ENCODE measurements at places on chromosomes 3 and 15.

- no peak for DNase-seq
Measured at GRCh38 chr15:85690561-85691231, 104.0 kb downstream of the KLHL25 start.

DNA sequence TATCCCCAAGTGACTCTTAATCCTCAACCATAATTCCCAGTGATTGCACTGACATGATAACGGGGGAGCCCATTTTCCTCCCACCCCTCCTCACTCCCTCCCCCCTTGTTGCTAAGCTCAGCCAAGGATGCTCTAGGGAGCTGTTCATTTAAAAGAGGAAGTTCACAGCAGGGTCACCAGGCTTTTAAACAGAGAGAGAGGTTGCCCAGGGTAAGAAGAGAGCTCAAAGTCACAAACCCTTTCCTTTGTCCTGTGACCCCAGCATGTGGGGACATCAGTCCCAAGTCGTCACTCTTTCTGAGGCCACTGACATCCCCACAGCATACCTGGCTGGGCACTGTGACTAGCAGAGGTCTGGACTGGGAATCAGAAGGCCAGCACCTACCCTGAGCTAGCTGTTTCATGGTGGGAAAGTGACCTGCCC, 144.1 kb downstream of the RORA start:
- DNase-seq, result no peak

DNA sequence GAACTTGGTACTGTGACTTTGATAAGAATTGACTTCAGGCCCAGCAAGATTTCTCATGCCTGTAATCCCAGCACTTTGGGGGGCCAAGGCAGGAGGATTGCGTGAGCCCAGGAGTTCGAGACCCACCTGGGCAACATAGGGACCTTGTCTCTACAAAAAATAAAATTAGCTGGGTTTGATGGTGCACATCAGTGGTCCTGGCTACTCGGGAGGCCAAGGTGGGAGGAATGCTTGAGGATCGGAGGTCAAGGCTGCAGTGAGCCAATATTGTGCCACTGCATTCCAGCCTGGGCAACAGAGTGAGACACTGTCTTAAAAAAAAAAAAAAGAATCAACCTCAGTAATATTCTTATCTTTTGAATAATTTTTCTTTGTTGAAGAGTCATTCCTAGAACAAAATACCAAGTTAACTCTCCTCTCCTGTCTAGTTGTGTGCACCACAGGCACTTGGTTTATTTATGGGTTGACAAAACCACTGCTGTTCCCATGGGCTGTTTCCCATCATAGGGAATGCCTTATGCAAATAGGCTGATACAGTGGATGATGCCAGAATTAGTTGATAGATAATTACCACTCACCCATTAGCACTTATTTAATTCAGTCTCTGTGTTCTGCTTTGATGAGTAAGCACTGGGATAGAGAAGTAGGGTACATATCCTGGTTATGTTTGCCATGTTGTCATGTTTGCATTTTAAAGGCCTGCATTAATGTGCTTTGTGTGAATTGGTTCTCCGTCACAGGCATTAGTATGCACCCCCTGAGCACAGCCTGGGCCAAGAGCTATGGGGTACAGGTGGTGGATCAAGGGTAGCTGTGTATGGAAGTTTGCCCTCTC, 32.9 kb downstream of the TRAK1 start:
- no peak for DNase-seq

- no peak for DNase-seq
Measured at GRCh38 chr3:11698326-11699082, 54.8 kb upstream of the VGLL4 start.

GRCh38 chr15:63369781-63370180, 11.9 kb downstream of the CA12 start:
- DNase-seq, result no peak

DNA sequence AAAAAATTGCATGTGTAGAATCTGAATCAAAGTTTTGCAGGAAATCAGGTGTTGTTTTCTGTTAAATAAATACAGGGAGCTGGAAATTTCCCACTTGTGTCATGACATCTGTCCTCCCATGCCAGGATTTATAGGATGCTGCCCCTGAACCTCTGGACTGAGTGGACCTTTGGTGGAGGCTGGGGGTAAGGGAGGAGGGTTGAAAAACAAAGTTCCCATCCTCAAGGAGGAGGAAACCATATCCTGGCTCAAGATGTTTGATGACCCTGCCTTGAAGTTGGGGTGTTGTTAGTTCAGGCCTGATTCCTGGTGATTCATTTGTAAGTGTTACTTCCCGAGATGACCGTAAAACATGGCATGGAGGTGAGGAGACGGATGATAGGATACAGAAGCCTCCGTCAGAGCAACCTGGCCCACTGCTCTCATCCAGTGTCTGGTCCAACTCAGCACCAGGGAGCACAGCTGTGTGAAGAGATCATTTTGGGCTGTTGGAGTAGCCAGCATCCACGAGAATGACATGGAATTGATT, 223.6 kb downstream of the CACNA2D3 start:
- no peak for DNase-seq

DNA sequence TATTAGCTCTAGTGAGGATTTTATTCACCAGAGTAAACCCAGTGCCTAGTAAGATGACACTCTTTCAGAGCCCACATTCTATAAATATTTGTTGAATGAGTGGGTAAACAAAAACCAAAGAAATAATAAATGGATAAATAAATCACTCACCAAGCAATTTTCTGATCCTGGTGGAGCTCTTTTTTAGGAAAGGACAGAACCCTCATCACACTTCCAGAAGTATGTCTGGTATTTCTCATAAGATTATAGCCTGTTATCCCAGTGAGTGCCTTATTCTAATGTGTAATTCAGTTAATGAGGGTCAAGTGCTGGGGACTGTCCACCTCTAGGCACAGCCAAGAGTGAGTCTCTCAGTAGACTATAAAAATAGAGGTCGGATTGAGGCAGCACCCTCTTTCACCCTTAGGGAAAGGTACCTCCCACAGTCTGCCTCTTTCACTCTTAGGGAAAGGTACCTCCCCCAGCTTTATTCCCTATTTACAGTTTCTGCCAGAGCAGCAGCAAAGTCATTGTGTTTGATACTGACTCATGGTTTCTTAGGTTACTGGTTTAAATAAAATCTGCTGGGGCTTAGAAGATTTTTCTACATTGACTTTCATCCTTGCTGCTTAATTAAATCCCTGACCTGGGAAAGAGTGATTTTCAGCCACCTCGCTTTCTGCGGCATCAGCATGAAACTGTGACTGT, 145.0 kb downstream of the STAC start:
- no peak for DNase-seq

DNA sequence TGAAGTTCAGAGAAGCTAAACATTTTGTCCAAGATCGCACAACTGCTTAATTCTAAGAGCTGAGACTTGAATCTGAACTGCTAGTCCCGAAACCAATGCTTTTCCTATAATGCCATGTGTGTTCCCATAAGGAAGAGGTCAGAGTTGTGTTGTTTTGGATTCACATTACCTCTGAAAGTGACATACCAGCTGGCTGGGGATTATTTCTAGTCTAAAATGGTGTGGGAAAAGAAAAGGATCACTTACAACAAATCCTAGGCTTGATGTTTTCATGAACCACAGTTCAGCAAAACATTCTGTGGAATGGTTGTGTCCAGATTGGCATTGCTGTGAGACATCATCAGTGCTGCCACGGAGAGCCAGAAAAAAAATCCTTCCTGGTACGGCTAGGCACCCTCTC, 35.0 kb upstream of the LRRC3B start:
- no peak for DNase-seq

GRCh38 chr3:156802821-156803606, 23.1 kb upstream of the LEKR1 start:
- DNase-seq, result no peak

DNA sequence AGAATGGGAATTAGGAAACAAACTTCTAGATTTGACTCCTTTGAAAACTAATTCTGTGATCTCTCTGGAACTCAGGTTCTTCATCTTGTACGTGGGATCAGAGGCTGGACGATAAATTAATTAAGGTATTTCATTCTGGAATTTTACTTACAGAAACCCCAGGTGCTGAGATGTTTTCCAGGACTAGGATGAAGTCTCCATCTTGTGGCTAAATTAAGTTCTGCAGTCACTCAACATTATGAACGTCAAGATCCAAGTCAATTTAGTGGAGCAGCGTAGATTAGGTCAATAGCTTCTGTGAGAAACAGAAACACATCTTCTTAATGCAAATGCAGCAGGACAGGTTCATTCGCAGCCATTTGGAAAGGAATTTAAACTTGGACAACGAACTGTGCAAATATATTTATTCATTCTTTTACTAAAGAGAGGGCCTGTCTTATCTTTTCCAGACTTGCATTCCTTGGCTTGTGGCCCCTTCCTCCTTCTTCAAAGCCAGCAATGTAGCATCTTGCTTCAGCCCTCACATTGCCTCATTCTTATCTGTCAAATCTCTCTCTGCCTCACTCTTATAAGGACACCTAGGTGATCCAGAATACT, 26.7 kb upstream of the TMC3 start:
- no peak for DNase-seq

DNA sequence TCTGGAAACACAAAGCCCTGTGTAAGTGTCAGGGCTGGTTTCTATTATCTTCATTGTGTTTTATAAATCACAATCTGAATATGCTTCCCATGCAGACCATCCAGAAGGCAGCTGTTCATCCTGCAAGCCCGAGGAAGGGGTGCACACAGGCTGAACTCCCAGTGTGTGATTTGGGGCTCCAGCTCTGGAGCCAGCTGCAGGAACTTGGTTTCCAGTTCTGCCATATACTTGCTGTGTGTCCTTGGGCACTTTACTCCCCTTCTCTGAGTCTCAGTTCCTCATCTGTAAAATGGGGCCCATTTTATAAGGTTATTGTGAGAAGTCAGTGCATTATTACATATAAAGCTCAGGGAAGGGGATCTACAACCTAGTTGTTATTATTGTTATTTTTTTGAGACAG, 22.6 kb downstream of the CYP8B1 start:
- DNase-seq, result no peak

DNA sequence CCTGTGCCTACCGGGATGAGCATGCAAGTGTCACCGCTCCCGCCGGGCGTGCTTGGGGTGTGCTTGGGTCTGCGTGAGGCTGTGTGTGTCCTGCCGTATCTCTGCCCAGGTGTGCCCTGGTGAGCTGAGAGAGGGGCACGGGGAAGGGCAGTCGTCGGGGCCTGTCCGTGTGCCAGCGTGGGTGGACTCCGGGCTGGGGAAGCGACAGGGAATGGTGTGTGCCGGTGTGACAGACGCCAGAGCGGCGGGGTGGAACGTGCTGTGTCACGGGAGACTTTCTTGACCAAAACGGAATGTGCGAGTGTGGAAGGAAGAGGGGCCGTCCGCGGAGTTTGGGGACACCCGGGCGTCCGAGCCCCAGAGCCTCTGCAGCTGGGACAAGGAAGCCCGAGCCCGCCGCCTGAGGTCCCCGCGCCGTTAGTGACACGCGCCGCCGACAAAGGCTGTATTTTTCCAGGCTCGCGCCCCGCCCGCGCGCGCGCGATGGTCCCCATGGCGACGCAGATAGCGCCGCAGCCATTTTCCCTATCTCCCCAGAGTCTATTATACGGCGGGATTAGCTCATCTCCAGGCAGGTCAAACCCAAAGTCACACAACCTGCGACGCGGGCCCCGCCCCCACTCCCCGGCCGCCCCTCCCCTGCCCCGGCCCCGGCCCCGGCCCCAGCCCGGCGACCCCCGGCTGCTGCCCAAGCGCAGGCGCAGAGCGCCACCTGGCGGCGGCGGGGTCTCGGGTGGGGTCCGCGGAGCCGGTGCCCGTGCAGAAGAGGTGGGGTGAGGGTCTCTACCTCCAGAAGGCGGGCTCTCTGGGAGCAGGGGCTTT, 4.5 kb upstream of the GATA2 start:
- DNase-seq, result peak; percentile 52

DNA sequence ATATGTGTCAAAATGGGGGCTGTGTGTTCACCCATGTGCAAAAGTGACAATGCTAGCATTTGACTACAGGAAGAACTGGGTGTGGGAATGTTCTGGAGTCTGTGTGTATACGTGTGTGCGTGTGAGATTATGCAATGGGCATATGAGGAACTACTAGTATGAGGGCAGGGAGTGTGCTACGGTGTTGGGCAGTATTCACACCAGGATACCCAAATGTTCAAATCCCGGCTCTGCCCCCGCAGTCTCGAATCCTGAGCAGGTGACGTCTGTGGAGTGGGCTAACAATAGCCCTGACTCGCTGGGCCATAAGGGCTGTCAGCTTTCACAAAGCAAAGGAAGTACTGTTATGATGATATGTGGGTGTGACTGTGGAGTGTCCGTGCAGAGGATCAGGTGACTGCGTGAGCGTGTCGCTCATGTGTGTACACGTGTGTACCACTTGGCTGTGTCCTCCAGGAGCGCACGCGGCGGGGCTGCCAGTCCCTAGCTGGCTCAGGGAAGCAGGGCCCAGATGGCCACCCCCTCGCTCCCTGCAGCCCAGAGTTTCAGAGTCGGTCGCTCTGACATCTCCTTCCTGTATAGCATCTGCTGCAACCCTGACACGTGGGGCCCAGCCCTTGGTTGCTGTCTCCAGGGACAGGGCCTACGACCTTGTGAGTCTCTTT, 27.2 kb downstream of the IQSEC1 start:
- no peak for DNase-seq

DNA sequence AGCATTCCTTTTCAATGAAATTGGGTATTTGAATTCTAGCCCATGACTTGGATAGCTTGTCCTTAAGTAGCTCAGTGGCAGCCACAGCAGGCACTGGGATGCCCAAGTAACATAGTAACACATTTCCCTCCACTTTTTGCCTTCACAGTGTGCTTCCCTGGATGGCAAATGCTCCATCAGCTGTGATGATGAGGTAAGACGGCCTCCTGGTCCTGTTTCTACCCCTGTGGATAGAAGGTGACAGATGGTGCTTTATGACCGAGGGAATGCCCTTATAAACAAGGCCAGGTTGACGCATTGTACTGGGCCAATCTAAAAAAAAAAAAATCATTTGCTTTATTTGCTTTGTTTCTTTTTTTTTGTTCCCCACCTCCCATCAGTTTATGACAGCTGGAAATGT, 41.8 kb upstream of the LRTM1 start:
- DNase-seq, result no peak

DNA sequence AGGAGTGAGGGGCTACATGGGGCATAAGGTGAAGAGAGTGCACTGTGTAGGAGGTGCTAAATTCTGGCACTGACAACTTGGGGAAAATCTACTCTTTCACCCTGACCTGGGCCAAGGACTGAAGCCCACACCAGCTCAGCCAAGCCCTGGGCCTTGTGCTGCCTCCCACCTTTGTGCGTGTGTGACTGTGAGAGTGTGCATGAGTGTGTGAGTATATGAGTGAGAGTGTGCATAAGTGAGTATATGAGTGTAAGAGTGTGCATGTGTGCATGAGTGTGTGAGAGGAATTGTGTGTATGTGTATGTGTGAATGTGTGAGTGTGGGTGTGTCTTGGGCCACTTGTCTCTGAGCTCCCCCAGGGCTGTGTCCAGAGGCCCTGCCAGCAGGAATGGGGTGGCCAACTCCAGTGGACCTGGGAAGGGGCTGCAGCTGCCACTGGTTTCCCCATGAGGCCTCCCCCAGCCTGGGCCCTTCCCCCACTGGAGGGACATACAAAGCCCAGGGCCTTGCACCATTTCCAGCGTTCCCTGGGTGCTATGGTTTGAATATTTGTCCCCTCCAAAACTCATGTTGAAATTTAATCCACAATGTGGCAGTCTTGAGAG, 15.2 kb downstream of the C3orf22 start:
- no peak for DNase-seq

DNA sequence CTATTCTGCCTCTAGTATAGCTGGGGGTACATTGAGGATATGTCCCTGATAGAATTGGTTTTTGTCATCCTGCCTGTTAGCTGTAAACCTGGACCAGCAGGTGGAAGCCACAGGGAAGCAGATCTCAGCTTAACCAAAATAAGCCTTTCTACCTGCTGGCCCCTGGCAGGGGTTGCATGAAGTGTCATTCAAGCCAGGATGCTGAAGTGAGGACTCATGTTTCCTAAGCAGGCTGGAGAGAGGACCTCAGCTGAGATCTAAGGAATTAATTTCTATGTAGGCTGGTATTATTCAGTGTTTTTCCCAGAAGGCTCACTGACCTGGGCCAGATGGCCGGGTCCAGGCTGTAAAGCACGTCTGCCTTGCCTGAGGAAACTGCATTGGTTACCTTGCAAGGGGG, 128.9 kb downstream of the MEGF11 start:
- no peak for DNase-seq
